ENCODE measurements at places on chromosomes 4 and X. TPM values are rescaled to one million over a fixed set of nuclear protein-coding genes. Genes with fewer than 3 reads are reported as not detected.

DNA sequence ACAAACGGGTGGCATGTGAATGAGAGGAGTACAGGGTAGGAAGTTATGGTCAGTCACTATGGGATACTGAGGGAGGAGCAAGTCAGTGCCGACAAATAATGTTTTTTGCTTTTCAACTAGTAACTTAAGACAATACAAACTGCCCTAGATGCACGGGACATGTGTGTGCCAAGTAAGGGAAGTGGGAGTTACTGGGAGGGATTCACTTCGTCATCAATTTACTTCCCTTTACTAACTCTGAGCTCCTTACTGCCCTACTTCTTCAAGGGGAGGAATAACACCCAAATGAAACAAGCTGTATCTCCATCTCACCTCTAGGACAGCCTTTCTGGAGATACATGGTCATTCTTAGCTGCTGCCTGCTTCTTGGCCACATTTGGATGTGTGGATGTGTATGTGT, 97.7 kb downstream of the DGKK start:
- DNase-seq = no peak

GRCh38 chrX:115897956-115898355, 272.6 kb upstream of the AGTR2 start:
- DNase-seq = no peak

- DNase-seq = no peak
Measured at GRCh38 chr4:169253904-169254303, 16.9 kb downstream of the SH3RF1 start.

HTRA3 gene
- not detected for total RNA-seq

GRCh38 chrX:4129626-4130025, 416.2 kb upstream of the PRKX start:
- DNase-seq = no peak

DNA sequence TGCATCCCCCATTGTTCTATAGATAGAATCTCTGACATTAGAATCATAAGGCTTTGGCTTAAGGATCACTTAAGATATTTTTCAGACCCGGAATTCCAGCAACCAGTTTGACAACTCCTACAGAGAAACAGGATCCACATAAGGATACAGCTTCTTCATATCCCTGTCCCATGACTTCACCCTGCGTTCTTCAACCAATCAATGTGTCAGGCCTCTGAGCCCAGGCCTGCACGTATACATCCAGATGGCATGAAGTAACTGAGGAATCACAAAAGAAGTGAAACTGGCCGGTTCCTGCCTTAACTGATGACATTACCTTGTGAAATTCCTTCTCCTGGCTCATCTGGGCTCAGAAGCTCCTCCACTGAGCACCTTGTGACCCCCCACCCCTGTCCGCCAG, 85.1 kb downstream of the MFAP3L start:
- no peak for DNase-seq

FABP2 gene
- not detected for total RNA-seq

GRCh38 chrX:7346021-7346420, 198.1 kb upstream of the PUDP start:
- DNase-seq = no peak

DNA sequence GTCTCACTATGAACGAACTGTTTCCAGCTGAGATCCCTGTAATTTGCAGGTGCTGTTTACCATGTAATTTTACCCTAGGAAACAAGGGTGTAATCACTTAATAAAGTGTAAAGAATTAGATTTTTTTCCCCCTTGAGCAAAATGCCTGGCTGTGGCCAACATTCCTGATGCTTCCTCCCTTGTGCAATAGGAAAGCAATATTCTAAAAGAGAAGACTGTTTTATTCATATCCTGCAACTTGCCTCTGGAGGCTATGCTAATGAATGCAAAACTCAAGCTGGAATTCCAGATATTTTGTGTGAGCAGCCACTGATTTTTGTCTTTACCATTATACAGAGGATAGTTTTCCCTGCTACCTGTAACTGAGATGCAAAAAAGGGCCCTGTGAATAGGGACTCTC, 98.0 kb downstream of the AWAT2 start:
- DNase-seq = no peak

DNA sequence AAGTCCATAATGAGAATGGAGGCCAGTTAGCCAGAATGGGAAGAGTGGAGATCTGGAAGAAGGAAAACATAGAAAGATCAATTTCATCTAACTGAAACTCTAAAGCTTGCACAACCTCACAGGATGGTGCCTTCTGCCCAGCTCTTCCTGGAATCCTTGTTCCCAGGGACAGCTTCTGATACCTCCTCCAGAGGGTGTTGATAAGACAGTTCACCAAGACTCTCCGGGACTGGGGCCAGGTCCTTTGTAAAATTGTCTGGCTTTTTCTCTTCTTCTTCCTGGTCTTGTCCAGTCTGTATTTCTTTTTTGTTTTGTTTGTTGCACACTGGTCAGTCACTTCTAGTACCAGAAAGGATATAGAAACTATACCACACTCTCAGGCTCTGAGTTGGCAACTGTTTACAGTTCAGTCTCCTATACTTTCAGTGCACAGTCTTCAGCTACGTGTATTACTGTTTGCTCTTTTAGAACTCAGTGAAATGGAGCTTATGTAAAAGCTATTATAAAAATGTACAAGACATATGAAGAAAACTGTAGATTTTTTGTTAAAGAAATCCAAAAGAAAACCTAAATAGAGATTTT, 142.8 kb upstream of the RPL34 start:
- no peak for DNase-seq

CSAG3 gene
- total RNA-seq = not detected

DNA sequence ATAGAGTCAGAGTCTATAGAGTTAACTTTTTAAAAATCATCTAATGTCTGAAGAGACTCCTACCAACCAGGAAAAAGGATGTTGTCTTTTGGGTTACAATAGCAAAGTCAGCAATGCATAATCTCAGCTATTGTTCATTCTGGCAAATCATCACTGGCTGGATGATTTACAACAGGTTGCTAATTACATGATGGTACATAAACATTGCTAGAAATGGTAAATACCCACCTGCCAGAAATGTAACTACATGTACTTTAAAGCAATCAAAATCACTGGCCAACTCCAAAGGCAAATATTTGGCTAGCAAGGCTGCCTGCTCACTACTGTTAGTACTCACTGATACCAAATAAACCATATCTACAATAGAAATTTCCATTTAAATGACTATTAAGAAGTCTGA, 91.1 kb downstream of the PPP3CA start:
- DNase-seq = no peak

- DNase-seq = no peak
Measured at GRCh38 chr4:173490817-173491528, 39.1 kb downstream of the HAND2 start.

DNA sequence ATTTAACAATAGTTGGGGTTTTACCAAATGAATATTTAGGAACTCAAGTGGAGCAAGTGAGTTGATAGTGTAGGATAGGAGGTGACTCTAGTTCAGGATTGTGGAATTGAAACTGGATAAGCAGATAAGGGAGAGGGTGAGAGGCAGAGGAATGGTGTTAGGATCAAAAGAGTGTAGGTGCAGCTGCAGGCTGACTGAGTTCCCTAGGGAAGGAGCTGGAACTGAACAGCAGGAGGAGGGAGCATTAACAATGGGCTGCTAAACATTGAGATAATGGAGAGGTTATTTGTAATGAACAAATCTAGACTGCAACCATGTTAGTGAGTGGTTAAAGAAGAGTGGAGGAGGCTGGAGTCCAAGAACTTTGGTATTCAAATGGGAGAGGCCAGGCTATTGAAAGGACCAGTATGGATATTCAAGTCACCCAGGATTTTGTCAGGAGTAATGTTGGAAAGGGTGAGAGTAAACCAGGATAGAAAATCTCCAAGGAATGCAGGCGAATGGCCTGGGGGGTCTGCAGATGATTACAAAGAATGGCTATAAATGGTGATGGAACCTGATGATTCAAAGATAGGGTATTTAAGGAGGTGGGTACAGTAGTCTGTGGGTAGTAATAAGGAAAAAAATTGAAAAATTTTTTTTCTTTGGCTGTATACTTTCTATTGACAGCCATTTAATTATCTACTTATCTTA, 497.1 kb upstream of the TENM3 start:
- no peak for DNase-seq

GRCh38 chr4:52755426-52755825, 4.2 kb upstream of the ERVMER34-1 start:
- DNase-seq = no peak

DNA sequence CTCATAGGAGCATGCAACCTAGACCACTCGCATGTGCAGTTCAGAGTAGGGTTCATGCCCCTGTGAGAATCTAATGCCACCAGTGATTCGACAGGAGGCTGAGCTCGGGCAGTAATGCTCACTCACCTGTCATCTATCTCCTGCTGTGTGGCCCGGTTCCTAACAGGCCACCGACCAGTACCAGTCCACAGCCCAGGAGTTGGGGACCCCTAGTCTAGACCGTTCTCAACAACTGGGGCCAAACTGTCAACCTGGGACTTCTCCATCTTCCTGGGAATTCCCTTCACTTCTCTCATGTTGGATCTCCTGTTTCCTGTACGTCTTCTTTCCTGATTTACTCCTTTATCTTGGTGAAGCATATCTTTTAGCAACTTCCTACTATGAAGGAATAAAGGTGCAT, 79.4 kb upstream of the HELT start:
- no peak for DNase-seq

NEXMIF gene
- total RNA-seq = not detected

DNA sequence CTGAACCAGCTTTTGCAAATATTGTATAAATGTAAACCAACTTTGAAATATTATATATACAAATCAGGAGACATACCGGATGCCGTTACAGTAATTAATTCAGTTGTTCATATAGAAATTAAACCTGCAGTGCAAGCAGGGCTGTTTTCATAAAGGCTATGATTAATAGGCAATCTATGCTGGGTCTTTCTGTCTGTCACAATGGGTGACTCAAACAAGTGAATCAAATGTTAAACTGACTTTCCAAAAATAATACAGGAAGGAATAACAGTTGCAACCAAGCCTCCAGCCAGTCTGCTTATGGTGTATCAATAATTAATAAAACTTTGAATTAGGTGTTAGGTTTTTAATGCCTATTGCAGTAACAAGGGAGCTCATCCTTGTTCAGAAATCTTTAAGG, 43.9 kb downstream of the GABRB1 start:
- no peak for DNase-seq

GRCh38 chr4:145102619-145103018, 4.5 kb downstream of the ABCE1 start:
- DNase-seq = no peak

DNA sequence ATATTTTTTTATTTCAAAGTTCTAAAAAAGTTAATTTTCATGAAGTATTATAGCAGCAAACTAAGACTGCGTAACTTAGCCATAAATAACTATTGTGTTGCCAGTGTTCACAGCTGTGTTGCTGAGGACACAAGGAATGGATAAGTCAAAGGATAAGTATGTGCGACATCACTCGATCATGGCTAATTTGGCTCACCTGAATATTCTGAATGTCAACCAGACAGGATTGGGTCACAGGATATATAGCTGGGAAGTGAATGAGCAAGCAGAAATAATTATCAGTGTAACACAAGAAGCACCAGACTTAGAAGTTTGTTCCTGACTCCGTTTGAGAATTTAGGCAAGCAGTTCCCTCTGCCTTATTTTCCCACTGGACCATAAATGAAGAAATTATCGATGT, 33.9 kb downstream of the PRDM8 start:
- DNase-seq = no peak

COL25A1 gene
- not detected for total RNA-seq

CT55 gene
- total RNA-seq = not detected

CNGA1 gene
- not detected for total RNA-seq

DNA sequence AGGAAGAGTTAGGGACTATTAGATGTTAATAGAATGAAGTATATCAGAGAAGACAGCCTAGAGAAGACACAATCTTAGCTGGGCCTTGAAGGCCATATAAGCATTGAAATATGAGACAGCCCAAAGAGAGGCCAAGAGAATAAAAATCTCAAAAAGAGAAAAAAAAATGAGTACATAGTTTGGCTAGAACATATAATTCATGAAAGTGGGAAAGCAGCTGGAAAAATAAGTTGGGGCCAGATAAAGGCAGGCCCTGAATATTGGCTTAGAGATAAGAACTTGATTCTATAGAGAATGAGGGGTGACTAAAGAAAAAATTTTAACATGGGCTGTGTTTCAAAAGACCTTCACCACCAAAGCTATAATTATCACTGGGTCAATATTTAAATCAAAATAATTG, 7.4 kb upstream of the UTP3 start:
- DNase-seq = no peak
